NCI-H187 (cell line): ENCODE measurements at places on chromosomes 7 and 10.

DNA sequence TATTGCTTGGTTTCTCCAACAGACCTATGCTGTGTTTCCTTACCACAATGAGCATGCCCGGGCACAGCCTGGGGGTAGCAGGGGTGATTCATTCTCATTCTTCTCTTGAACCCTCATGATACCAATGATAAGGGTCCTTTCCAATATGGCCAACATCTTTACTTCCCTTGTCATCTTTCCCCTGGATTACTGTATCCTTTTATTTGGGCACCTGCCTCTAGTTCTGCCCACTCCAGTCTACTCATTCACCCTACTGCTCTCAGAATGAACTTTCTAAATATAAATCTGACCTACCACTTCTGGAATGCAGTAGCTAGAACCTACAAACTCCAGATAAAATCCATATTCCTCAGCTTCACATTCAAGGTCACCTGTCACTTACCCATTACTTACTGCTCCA lies 26.4 kb upstream of the ITPRID1 start:
- DNase-seq = no peak

DNA sequence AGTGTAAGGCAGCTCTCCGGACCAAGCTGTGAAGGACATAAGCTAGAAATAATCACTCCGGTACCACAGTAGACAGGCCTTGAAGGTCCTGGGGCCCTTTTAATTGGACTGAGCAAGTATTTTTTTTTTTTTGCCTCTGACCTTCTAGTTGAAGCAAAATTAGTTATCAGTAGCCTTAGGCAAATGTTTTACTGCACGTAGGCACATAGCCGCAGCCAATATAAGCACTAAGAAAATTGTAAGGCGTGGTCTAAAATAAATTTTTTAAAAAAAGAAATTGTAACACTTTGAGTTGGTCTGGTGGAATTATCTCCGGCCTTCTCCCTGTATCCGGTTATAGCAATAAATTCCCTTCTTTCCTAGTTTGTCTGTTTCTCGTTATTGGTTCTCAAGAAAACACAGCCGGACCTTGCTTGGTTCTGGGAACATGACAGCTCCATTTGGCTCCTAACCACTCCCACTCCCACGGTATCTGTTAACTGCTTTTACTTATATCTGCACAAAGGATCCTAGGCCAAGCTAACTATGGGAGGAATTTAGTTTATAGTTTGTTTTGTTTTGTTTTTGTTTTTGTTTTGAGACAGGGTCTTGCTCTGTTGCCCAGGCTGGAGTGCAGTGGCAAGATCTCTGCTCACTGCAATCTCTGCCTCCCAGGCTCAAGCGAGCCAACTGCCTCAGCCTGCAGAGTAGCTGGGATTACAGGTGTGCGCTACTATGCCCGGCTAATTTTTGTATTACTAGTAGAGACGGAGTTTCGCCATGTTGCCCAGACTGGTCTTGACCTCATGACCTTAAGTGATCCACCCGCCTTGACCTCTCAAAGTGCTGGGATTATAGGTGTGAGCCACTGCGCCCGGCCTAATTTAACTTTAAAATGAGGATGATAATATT lies 124.4 kb upstream of the KIF5B start:
- DNase-seq = no peak

- no peak for DNase-seq
These were observed 69.7 kb upstream of the FZD8 start for GRCh38 chr10:35711615-35712411.

- no peak for DNase-seq
These were observed 433.6 kb upstream of the GALNT17 start for GRCh38 chr7:70698219-70698832.

GRCh38 chr10:14366760-14367159 lies 36.0 kb upstream of the FRMD4A start:
- DNase-seq = no peak

- DNase-seq = no peak
These were observed 84.7 kb downstream of the SPAG6 start for GRCh38 chr10:22429981-22430421.

GRCh38 chr10:72819053-72819452 lies 74.5 kb upstream of the OIT3 start:
- DNase-seq = no peak

- no peak for DNase-seq
These were observed 619 bp downstream of the EXOC4 start for GRCh38 chr7:133253519-133253875.

GRCh38 chr10:11110539-11110938 lies 92.9 kb downstream of the CELF2 start:
- DNase-seq = no peak

GRCh38 chr7:21946222-21946709 lies 567 bp upstream of the CDCA7L start:
- DNase-seq = no peak

- no peak for DNase-seq
These were observed 198.2 kb downstream of the MLLT10 start for GRCh38 chr10:21732067-21732772.

DNA sequence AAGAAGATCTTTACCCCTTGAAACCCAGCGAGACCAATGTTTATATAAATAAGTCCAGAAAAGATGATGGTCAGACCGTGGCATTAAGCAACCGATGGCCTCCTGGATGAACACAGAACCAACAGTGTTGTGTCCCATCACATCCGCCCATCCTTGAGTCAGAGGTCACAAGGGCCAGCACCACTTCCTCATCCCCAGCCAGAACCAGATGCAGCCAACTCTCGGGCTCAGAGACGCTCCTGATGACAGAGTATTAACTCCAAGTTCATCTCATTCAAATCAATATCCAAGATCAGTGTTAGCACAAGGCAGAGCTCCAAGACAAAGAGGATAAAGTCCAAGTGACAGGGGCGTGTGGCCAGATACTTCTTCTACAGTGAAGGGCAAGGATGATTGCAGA lies 63.5 kb downstream of the FAM53B start:
- no peak for DNase-seq

GRCh38 chr10:97499561-97500296 lies 1.0 kb downstream of the UBTD1 start:
- no peak for DNase-seq
